ENCODE measurements at places on chromosomes 11 and 22.

- no peak for DNase-seq
Observed at GRCh38 chr11:74147199-74147929, 23.4 kb downstream of the C2CD3 start.

DNA sequence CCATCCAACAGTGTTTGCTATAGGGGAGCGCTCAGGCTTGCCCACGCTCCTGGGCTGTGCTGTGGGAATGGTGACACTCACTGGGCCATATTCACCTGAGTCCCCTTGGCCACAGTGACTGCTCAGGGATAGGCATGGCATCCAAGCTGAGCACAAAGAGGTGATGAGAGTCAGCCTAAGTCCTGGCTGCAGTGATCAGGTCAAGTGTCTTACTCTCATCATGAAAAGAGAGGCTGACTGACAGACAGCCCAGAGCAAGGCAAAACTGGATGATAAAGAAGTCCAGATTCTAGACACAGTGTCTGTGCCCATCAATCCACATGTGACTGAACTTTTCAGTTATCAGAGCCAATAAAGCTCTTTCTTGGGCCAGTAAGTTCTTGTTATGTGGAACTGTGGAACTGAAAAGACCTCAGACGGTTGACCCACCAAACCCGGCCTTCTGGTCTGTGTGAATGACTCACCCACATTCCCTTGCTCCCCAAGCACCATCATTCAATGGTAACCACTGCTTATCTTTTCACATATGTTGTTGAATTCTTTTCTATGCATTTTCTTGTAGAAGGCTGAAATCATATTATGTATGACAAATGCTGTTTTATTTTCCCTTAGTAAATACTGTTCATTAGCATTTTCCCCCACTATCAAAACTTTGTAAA is 43.2 kb upstream of the YPEL1 start:
- DNase-seq = no peak

- no peak for DNase-seq
Observed at GRCh38 chr11:89487016-89487415, 4.2 kb downstream of the NOX4 start.

GRCh38 chr11:32429477-32429876 is 5.9 kb downstream of the WT1 start:
- no peak for DNase-seq

DNA sequence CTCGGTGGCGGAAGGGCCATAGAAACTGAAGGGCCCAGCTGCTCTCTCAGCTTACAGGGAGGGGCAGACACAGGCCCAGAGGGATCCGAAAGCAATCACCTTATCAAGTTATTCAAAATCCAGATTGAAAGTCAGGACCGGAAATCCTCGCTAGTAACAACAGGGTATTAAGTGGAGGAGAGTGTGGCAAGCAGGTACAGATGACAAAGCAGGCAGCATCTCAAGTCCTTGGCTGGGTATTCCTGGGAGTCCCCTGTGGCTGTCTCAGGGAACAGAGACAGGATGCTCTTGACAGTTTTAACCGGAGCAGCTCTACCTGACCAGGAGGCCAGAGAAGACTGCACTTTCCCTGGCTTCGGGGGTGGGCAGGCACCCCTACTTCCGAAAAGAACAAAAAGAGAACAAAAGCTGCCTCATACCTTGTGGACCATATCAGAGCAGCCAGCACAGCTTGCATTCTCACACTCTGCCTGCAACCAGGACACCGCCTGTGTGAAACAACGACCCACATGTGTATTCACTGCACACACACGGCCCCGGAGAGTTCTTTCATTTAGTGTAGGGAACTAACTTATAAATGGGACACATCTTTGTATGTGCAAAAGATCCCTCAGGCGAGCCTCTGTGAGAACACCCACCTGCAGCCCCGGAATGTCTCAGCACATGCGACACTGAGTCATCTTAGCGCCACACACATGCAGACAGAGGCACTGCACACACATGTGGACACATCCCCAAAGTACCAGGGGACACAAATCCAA is 78.3 kb downstream of the MICAL3 start:
- no peak for DNase-seq

DNA sequence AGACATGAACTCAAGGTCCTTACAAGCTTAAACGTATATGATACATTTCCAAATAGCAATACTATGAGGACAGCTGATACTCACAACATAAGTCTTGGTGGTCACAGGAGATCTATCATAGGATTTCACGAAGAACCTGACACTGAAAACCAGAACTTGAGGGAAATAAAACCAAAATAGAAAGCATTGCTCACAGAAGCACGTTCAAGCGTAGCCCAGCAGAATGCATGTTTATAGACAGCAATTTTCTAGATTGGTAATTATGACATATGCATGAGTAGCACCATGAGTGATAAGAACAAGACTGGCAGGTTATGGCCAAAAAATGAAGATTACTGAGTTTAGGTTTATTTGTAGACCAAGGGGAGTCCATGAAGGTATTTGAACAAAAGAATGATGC is 243.5 kb downstream of the ETS1 start:
- no peak for DNase-seq

GRCh38 chr22:30572840-30573593 is 1.4 kb downstream of the GAL3ST1 start:
- no peak for DNase-seq

DNA sequence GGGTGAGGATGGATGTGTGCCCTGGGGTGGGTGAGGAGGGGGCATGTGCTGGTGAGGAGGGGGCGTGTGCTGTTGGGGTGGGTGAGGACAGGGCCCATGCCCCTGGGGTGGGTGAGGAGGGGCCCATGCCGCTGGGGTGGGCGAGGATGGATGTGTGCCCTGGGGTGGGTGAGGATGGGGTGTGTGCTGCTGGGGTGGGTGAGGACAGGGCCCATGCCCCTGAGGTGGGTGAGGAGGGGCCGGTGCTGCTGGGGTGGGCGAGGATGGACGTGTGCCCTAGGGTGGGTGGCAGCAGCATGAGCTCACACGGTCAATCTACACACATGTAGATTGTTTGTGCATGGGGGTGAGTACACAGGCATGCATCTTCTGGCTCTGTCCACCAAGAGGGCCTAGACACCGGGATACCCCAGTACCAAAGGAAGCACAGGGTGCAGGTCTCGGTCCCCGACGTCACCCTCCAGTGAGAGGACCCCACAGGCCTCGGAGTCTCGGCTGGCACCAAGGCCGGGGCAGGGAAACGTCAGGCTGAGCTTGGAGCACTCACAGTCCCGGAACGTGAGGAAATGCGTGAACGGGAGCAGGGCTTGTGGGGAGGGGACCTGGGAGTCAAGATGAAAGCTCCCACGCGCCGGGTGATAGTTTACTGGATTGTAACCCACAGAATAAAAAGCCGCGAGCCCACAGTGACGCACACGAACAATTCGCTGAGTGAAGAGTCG is 37.4 kb upstream of the TOLLIP start:
- no peak for DNase-seq

DNA sequence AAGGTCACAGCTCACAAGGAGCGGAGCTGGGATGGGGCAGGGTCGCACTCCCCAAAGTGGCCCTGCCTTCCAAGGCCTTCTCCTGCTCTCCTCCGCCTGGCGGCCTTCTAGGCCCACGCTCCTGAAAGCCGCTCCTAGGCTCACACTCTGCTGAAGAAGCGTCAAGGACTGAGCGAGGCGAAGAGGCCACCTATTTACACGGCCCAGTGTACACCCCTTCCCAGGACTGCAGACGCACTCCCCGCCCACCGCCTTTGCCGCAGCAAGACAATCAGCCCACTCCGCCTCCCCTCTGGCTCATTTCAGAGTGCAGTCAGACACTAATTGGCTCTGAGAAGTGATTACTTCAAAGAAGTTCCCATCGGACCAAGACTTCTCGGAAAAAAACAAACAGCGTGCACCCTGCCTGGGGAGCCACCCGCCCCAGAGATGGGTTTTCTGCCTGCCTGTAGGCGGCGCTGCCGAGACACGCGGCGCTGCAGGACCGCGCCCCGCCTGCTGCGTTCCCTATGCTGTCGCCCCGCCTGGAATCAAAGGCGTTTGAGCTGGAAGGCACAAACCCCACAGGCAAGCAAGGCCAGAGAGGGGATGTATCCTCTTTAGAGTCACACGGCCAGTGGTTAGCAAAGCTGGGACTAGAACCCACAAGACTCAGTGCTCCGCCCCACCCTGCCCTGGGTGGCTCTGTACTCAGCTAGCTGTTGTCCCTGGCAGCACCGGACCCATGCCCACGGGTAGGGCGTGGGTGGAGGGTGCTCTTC is 414.8 kb downstream of the BUD13 start:
- DNase-seq = no peak

GRCh38 chr11:123052901-123053721 is 8.8 kb downstream of the HSPA8 start:
- DNase-seq = no peak

DNA sequence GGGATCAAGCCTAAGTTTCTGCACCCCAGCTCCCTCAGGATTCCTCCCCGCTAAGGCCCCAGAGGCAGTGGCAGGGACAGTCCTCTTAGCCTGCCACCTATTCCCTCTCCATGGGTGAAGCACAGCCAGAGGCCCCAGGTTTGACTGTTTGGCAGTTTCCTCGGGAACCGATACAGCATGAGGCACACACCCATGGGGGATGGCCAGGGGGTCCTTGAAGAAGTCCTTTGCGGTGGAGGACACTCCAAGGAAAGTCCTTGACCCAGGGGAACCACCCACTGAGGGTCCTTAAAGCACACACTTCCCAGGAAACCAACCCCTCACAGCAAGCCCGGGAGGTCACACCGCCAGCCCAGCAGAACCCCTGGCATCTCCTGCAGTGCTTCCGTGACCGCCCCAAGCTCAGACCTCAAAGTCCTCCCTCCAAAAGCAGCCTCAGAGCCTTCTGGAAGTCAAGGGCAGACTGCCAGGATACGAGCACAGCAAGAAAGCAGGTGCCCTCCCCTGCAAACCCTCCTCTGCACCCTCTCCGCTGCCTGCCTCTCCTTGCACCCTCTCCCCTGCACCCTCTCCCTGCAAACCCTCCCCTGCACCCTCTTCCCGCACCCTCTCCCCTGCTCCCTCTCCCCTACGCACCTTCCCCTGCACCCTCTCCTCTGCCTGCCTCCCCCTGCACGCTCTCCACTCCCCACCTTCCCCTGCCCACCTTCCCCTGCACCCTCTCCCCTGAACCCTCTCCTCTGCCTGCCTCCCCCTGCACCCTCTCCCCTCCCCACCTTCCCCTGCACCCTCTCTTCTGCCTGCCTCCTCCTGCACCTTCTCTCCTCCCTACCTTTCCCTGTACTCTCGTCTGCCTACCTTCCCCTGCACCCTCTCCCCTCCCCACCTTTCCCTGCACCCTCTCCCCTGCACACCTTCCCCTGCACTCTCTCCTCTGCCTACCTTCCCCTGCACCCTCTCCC is 1.4 kb downstream of the SIGIRR start:
- DNase-seq = no peak

GRCh38 chr22:23236440-23237184 is 56.3 kb downstream of the BCR start:
- no peak for DNase-seq

GRCh38 chr22:45638197-45638596 is 33.4 kb upstream of the ATXN10 start:
- no peak for DNase-seq

- no peak for DNase-seq
Observed at GRCh38 chr11:7348432-7349304, 97.0 kb downstream of the SYT9 start.

DNA sequence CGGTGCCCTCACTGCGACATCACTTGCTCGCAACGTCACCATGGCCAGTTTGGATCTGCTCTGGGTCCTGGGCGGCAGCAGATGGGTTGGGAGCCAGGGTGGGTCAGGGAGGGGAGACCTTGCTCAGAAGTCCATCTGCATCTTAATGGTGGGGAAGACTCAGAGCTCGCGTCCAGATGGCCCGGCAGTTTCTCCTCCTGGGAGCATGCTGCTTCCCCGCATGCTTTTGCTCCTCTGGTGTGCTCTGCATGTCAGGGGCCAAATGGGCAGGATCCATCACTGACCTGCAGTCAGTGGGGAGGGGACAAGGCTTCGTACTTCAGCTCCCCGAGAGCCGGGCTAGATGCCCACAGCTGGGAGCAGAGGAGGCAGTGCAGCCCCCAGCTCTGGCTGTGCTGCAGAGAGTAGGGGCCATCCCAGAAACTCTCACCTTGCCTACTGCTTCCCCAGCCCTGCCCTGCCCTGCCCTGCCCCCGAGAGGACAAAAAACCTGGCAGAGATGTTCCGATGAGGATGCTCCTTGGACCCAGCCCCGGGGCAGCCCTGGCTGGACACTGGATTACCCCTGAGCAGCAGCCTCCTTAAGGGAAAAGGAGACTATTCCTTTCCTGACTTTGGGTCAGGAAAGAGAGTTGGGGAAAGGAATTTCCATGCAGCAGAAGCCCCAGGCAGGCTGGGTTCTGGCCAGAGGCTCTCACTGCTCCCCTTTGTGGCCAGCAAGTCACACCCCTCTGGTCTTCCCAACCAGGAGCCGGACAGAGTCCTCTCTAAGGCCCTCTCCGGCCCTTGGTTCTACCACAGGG is 149.9 kb downstream of the PKNOX2 start:
- no peak for DNase-seq

DNA sequence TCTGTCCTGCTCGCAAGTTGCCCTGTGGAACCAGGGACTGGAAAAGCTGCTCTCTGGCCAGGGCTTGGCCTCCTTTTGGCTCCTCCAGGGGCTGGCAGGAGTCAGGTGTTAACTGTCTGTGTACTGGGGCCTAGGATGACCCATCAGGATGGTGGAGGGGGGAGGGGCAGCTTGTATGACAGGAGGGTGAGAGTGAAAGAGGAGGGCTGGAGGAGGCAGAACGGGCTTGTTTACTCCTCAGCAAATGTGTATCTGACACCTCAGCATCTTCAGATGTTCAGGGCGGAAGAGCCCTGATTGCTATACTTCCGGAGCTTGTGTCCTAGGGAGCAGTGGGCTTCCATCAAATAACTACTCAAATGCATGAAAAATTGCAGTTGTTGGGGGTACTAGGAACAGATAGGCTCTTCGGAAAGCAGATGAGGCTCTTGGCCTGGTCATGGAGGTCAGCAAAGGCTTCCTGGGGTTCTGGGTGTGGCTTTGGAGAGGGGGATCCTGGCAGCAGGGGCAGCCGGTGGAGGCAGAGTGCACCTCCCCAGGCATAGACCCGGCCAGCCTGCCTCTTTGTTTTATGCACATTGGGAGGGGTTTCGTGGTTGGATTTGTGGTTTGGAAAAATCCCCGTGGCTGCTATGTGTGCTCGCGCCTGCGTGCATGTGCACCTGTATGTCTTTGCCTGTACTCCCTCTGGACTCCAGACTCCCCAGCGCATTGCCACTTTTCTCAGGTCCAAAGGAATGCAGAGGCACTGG is 31.2 kb downstream of the CD82 start:
- no peak for DNase-seq

DNA sequence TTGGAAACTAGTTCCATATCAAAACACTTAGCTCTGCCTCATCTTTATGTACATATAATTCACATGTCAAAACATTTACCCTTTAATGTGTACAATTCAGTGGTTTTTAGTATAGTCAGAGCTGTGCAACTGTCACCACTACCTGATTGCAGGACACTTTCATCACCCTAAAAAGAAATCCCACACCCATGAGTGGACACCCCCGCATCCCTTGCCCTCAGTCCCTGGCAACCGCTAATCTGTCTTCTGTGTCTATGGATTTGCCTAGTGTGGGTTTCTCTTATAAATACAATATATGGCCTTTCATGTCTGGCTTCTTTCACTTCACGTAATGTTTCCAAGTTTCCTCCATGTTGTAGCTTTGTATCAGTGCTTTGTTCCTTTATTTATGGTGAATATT is 8.6 kb upstream of the EMID1 start:
- DNase-seq = no peak

GRCh38 chr22:17085277-17086181 is 729 bp downstream of the IL17RA start:
- DNase-seq = no peak

- no peak for DNase-seq
Observed at GRCh38 chr11:70247042-70247709, 23.3 kb upstream of the PPFIA1 start.

- DNase-seq = no peak
Observed at GRCh38 chr22:49525360-49525759, 302.3 kb downstream of the BRD1 start.

- no peak for DNase-seq
Observed at GRCh38 chr22:47474895-47475294, 712.4 kb downstream of the TBC1D22A start.

All from T1000 (cell line).